ENCODE measurements at places on chromosomes 5 and 9. TPM values are rescaled to one million over a fixed set of nuclear protein-coding genes. Genes with fewer than 3 reads are reported as not detected.

The ERBIN gene
- 54.1 TPM for total RNA-seq

The IFNE gene
- not detected for total RNA-seq

The CCNI2 gene
- total RNA-seq, result 11.2 TPM

The ANKRD18A gene
- 2.1 TPM for total RNA-seq

The PCDH1 gene
- not detected for total RNA-seq

The ANGPTL2 gene
- not detected for total RNA-seq
